NCI-H1417 treated with DMSO at 0.1 percent for 48 hours (cell line): ENCODE measurements at places on chromosomes 3 and 15.
A peak's percentile ranks its signal among the peaks of the same experiment; 100 is the strongest.

- DNase-seq = no peak
These were observed 101.7 kb downstream of the P3H2 start for GRCh38 chr3:190019006-190019405.

- DNase-seq = no peak
These were observed 2.9 kb upstream of the EPHB3 start for GRCh38 chr3:184558726-184559125.

DNA sequence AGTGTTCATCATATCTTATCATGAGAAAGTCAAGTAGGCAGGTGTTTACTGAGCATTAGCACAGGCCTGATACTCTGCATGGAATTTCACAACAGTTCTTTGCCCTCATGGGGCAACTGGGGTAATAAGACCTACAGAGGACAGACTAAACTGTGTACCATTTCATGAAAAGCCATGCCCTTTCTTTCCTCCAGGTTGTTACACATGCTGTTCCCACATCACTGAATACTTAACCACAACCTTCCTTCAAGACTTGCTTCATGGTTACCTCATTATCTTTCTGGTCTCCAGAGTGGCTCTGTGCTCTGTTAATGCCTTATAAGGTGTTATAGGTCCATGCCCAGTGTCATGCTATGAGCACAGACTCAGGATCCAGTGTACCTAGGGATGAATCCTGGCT lies 28.2 kb upstream of the RSL24D1 start:
- DNase-seq = no peak

- DNase-seq = no peak
These were observed 385.5 kb downstream of the GBE1 start for GRCh38 chr3:81375921-81376320.

- no peak for DNase-seq
These were observed at the start of gene ARMC8 for GRCh38 chr3:138187296-138188012. Gene ARMC8, plus strand, starts transcription at chr3:138187301. Its CDS starts 254 bp downstream, at chr3:138187555.

DNA sequence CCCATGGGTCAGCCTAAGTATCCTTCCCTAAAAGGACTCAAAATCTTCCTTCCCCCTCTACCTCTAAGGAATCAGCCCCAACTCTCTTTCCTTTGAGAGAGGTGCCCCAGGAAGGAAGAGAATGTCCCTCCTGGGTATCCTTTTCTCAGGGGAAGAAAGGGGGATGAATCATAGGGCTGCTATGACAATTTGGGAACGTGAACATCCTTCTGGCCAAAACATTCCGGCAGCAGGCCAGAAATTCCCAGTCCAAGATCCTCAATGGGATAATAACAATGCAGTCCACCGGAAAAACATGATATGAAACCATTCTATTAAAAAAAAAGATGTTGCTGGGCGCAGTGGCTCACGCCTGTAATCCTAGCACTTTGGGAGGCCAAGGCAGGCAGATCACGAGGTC lies 50.8 kb upstream of the CACNA2D3 start:
- DNase-seq = no peak

- DNase-seq = no peak
These were observed 3.0 kb upstream of the NMB start for GRCh38 chr15:84661001-84661400.

DNA sequence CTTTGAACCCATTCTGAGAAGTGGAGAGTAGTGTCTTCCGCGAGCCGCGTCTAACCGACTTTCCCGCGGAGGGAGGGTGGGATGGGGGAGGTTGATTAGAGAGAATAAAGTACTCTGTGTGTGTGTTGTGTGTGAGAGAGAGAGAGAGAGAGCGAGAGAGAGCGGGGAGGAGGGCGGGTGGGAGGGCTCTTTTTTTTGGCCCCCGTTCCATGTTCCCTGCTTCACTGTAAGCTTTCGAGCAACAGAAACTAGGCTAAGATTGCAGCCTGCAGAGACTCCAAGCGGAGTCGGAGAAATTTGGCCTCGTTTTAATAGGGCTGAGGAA lies 1.6 kb upstream of the MEIS2 start:
- no peak for DNase-seq

GRCh38 chr3:178103140-178103539 lies 433.1 kb upstream of the KCNMB2 start:
- DNase-seq = no peak

- DNase-seq = no peak
These were observed 104.2 kb downstream of the MYH15 start for GRCh38 chr3:108406063-108406660.

- DNase-seq = no peak
These were observed 63.8 kb downstream of the AKAP13 start for GRCh38 chr15:85444122-85444745.

DNA sequence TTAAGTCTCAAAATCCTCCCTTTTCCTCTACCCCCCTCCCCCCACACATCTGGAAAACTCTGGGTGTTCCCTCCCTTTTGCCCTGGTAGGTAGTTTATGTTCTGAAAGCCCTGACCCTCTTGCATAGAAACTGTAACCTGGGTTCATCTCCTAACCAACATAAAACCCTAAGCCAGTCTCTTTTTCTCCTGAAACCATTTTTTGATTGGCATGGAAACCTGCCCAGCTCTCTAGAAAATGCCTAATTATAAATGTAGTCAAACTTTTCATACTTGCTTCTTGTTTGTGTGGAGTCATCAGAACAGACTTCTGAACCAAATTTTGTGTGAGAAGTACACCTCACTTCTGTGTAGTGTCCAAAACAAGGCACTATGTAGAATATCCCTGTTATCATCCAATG lies 1264.4 kb downstream of the SI start:
- DNase-seq = no peak

DNA sequence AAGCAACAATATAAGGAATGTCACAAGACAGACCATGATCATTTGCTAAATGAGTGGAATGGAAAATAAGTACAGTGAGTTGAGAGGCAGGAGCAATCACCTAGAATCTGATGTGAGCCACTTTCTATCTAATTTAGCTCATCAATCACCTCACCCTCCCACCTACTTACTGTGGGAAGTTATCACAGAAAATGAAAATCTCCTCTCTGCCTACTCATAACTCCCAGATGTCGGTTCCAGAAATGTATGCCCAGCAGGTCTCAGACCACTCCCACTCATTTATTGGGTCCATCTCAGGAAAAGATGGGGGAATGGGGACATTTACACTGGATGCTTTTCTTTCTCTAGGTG lies 270.9 kb downstream of the FHIT start:
- DNase-seq = no peak

GRCh38 chr15:90320062-90320884 lies 31.8 kb upstream of the ZNF774 start:
- peak; percentile 71 for DNase-seq

DNA sequence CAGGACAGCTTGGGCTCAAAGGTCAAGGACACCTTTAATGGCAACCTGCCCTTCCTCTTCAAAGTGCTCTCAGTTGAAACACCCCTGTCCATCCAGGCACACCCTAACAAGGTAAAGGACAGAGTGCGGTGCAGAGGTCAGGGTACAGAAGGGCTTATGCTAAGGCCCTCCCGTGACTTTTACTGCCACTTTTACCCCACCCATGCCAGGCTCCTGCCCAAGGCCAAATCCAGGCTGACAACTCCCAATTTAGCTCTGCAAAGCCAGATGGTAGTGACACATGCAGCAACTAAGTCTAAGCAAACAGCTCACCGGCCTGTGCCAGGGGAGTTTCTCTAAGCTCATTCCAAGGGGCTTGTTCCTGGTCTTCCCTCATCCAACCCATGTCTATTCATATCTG lies 1.6 kb downstream of the MPI start:
- no peak for DNase-seq
